ENCODE measurements at places on chromosomes 4 and X.

GRCh38 chr4:97411356-97411755, 731.9 kb downstream of the STPG2 start:
- DNase-seq: no peak

DNA sequence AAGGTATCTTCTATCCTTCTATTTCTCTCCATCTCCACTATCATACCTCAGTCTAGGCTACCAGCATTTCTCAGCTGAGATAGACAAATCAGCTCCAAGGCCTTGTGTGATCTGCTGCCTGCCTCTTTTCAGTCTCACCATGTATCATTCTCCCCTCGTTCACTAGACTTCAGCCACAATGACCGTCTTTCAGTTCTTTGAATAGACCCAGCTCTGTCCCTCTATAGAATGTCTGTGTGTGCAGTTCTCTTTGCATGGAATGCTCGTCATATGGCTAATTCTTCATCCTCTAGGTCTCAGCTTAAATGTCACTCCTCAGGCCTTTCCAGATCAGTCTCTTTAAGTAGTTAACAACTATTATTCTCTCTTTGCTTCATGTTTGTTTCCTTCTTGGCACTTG, 6.5 kb downstream of the IGBP1 start:
- no peak for DNase-seq

DNA sequence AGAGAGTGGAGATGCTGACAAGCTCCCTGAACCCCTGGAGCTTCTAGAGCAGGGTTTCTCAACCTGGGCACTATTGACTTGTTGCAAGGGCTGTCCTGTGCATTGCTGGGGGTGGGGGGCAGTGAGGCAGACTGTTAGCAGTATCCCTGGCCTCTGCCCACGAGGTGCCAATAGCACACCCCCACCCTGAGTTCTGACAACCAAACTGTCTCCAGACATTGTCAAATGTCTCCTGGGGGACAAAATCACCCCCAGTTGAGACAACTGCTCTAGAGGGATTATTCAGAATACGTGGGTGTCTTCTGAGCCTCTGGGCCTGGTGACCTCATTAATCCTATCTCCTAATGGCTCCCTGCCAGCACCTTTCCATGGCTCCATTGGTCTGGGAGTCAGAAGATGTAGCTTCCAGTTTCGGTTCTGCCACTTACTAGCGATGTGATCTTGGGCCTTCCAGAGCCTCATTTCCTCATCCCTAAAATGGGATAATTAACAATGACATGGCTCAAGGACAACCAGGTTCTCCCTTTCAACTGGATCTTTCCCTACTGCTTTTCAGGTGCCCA, 17.6 kb upstream of the PJA1 start:
- DNase-seq: no peak

- DNase-seq: no peak
These were observed 40.7 kb downstream of the FANCB start for GRCh38 chrX:14832151-14832550.

DNA sequence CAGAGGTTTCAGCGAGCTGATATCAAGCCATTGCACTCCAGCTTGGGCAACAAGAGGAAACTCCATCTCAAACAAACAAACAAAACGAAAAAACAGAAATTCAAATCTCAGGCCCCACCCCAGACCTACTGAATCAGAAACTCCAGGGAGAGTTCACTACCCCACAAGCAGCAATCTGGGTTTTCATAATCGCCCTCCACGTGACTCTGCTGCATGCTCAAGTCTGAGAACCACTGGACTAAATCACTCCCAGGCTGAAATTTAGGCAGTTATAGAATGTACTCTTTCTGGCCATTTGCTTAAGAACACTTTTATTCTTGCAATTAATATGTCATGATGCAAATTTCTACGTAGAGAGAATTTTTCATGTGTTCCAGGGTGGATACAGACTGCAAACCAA, 287.3 kb downstream of the USP46 start:
- DNase-seq: no peak

- no peak for DNase-seq
These were observed 110.7 kb downstream of the PSAPL1 start for GRCh38 chr4:7323872-7324650.
